ENCODE measurements at places on chromosomes 13 and 19.

DNA sequence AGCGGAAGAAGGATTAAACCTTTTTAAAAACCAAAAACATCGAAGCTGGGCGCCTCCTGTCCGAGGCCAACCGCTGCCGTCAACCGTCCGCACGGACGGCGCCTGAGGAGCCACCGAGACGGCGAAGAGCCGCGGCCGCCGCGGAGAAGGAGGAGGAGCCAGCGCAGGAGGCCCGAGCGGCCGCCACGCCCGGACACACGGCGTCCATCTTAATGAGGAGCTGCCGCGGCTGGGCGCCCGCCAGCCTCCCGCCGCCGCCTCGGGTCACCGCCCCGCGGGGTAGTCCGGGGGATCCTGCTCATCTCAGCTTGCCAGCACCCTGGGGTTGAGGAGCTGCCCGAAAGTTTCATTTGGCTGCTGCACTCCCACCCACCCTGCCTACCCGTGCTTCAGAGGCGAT lies 10.6 kb downstream of the ZSCAN1 start:
- no peak overlapping the region for H3K27ac ChIP-seq
- no peaks in the 10 kb centered on the region for H3K4me1 ChIP-seq
- no peaks in the 10 kb centered on the region for H3K27me3 ChIP-seq
- H3K4me3 ChIP-seq: no peak overlapping the region
- no peak for DNase-seq

GRCh38 chr19:11279505-11280236 lies 16.3 kb upstream of the TSPAN16 start:
- no peaks in the 10 kb centered on the region for H3K27me3 ChIP-seq
- peaks cover 10% of the 10 kb centered on the region for H3K4me1 ChIP-seq
- H3K27ac ChIP-seq: no peak overlapping the region
- H3K4me3 ChIP-seq: no peak overlapping the region
- H3K36me3 ChIP-seq: no peaks in the 10 kb centered on the region
- DNase-seq: no peak

- H3K4me3 ChIP-seq: no peak overlapping the region
- no peaks in the 10 kb centered on the region for H3K36me3 ChIP-seq
- H3K27me3 ChIP-seq: no peaks in the 10 kb centered on the region
- H3K27ac ChIP-seq: peak overlapping the region; percentile 62
- H3K4me1 ChIP-seq: peaks cover 20% of the 10 kb centered on the region
Measured at GRCh38 chr13:39417643-39418042, 185.3 kb downstream of the LHFPL6 start.

- DNase-seq: no peak
- no peak overlapping the region for H3K27ac ChIP-seq
- no peak overlapping the region for H3K4me3 ChIP-seq
Measured at GRCh38 chr13:23705583-23705982, 135.4 kb downstream of the TNFRSF19 start.

DNA sequence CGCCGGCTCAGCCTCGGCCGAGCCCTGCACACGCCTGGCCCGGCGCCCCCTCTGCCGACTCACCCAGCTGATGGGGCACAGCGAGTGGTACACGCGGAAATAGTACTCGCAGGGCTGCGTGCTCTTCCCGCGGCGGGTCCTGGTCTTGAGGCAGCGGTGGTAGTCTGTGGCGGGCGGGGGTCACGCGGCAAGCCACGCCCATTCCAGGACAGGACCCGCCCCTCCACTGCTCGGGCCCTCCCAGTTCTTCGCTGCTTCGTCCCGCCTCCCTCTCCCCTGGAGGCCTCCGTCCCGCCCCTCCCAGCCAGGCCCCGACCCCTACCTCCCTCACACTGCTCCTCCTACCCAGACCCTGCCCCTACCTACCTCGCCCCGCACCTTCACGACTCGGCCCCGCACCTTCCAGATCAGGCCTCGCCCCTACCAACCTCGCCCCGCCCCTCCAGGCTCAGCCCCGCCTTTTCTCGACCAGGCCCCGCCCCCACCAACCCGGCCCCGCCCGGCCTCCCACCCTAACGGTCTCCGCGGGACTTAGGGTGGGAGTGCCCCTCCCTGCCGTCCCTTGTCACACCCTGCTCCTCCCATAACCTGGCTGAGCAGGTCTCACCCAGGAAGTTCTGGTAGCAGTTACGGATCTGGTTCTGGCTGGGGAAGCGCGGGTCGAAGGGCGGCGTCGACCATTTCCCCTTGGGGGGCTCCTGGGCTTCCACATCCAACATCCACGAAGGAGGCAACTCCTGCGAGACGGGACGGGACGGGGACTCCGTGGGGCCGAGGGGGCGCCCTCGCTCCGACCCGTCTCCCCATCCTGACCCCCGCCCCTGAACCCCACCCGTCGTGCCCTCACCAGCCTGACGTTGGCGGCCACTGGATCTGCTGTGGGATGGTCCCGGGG lies 469 bp downstream of the COX6B2 start:
- H3K36me3 ChIP-seq: no peaks in the 10 kb centered on the region
- H3K27ac ChIP-seq: no peak overlapping the region

GRCh38 chr19:17974551-17974950 lies 7.6 kb downstream of the KCNN1 start:
- H3K27ac ChIP-seq: no peak overlapping the region
- H3K4me1 ChIP-seq: no peaks in the 10 kb centered on the region

GRCh38 chr13:91079176-91079575 lies 268.3 kb upstream of the MIR17HG start:
- no peaks in the 10 kb centered on the region for H3K27me3 ChIP-seq
- no peaks in the 10 kb centered on the region for H3K4me1 ChIP-seq
- H3K4me3 ChIP-seq: no peak overlapping the region
- no peaks in the 10 kb centered on the region for H3K36me3 ChIP-seq

GRCh38 chr13:77698201-77699058 lies 943 bp downstream of the SLAIN1 start:
- H3K36me3 ChIP-seq: no peaks in the 10 kb centered on the region
- H3K4me3 ChIP-seq: no peak overlapping the region
- no peak for DNase-seq

DNA sequence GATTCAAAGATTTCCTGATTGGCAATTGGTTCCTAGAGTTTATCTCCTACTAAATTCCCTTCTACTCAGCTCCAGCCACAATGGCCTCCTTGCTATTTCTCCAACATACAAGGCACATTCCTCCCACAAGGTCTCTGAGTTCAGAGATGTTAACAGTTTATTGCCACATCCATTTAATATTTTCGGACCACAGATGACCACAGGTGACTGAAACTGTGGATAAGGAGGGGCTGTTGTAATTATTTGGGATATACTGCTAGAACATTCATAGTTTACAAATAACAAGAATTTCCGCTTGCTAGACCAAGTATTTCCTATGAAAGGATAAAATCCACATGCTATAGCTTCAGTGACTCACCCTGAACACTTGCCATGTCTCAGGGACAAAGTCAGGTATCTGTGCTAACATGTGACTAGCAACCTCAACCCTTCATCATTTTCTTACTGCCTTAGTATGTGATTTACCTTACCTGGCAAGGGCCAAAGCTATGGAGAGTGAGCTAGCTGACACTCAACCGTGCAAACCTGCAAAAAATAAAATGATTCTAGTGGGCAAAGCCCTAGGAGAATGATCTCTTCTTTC lies 117.7 kb downstream of the TBC1D4 start:
- H3K27ac ChIP-seq: peak overlapping the region; percentile 94
- peaks cover 62% of the 10 kb centered on the region for H3K4me1 ChIP-seq
- no peak overlapping the region for H3K4me3 ChIP-seq
- H3K36me3 ChIP-seq: peaks cover 3% of the 10 kb centered on the region
- H3K27me3 ChIP-seq: no peaks in the 10 kb centered on the region
- DNase-seq: no peak

DNA sequence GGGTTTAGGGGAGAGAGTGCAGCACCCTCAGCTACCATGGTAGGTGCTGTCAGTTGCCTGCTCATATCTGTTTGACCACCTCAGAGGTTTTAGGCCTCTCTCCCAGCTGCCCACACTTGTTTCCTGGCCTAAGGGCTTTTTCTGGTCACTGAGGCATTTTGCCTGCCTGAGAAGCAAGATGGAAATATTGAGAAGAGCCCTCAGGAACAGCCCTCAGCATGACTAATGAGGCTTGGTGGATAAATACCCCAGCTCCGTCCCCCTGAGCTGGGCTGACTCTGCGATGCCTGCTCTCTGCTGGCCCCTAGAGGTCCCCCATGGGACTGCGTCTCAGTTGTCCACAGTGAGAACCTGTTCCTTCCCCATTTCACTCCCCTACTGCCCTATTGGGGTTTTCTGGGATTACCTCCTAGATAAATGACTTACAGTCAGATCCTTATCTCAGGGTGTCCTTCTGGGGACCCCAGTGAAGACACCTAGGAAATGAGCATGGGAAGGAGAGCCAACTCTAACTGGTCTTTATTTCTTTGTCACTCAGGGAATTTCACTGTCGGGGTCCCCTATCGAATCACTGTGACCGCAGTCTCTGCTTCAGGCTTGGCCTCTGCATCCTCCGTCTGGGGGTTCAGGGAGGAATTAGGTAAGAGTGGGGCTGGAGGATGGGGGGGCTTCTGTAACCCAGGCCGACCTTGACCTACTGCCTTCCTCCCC lies 13.3 kb downstream of the PALM3 start:
- no peak overlapping the region for H3K4me3 ChIP-seq
- no peaks in the 10 kb centered on the region for H3K27me3 ChIP-seq
- H3K4me1 ChIP-seq: no peaks in the 10 kb centered on the region
- DNase-seq: no peak
- no peaks in the 10 kb centered on the region for H3K36me3 ChIP-seq

GRCh38 chr19:17794731-17795494 lies at the start of gene B3GNT3:
TSS of gene B3GNT3 (plus strand) at chr19:17795138. CDS start at chr19:17807808, 12,670 bp downstream.
- peaks cover 44% of the 10 kb centered on the region for H3K27me3 ChIP-seq
- H3K4me1 ChIP-seq: no peaks in the 10 kb centered on the region
- DNase-seq: no peak
- no peaks in the 10 kb centered on the region for H3K36me3 ChIP-seq
- H3K4me3 ChIP-seq: no peak within 1 kb of the TSS
- no peak within 1 kb of the TSS for H3K27ac ChIP-seq
